Suppressor macrophage treated with lipopolysaccharide for 1 hour (primary cell): ENCODE measurements at places on chromosomes 7 and 10.

GRCh38 chr7:27513885-27514284 is 148.8 kb downstream of the HIBADH start:
- DNase-seq = no peak

- DNase-seq = no peak
Measured at GRCh38 chr7:90774706-90775105, 178.6 kb downstream of the CDK14 start.

DNA sequence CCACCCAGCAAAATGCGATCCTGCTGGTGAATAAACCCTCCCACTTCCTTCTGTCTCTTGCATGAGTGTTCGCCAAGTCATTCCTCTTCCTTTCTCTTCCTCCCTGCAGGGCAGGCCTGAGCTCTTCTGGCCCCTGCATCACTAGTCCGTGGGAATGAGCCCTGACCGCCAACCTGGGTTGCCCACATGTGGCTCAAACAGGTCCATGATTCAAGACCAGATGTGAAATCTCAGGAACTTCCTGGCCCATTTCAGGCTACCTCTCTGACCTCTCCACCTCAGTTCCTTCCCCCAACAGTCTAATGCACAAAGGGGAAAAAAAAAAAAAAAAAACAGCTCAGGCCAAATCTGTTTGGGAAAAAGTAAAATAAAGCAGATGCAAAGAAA is 5.4 kb upstream of the YWHAG start:
- peak; percentile 72 for DNase-seq

DNA sequence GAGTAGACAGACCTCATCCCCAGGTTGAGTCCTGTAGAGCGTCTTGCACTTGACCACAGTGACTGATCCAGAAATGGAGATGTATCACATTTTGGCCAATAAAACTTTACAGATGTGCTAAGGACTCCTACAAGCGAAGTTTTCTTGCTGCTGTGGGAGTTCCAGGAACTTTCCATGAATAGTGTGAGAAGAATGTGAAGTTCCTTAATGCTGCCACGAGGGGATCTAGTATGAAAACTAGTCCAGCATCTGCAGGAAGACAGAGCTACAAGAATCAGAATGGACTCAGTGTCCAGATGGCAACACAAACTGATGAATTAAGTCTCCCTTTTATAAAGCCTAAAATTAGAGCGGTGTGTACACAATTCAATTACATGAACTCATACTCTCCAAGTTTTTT is 14.8 kb upstream of the LSM8 start:
- no peak for DNase-seq

DNA sequence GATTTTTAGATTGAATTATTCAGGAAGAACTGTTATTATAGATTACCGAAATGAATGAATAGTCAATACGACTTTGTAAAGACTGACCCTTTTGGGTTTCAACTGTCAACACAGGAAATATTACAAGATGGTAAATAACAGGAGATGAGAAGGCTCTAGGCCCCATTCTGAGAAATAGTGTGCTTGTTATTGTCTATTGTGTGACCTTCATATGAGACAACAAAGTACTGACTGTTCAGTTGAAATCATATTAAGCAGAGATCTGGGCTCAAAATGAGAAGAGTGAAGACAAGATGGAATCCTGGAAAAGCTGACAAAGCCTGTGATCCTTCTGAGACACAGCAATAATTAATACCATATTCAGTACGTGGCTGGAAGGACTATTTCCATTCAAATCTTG is 503.8 kb downstream of the INHBA start:
- no peak for DNase-seq

GRCh38 chr10:49366460-49366859 is 29.4 kb downstream of the DRGX start:
- DNase-seq = no peak

DNA sequence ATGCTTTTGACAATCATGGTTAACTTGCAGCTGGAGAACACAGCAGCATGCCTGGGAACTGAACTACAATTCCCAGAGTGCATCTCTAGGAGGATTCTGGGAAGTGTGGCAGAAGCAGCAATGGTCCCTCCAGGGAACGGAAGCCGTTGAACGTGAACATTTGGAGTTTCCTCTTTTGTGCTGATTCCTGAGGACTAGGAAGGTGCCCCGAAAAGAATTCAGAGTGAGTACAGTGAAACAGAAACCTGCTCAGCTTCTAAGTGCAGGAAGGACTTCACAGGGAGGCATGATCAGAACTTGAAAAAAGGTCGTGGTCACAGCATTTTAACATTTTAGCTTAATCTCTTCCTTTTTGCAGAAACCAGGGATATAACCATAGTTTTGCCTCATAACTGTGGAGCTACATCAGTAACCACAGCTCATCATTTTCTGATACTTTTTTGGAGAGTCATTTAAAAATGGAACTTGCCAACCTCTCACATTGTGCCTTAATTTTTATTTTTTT is at the start of gene NUDT13:
Gene NUDT13, plus strand, starts transcription at position 111 of the 505 bp plus-strand sequence. CDS start 3,911 bp downstream, outside the sequence.
- peak; percentile 89 for DNase-seq

- no peak for DNase-seq
Measured at GRCh38 chr7:125529249-125529648, 599.6 kb upstream of the POT1 start.

- DNase-seq = no peak
Measured at GRCh38 chr7:131471250-131472004, 85.0 kb downstream of the PODXL start.

GRCh38 chr7:29565224-29565630 is 1.6 kb downstream of the PRR15 start:
- DNase-seq = peak; percentile 16

GRCh38 chr10:28242555-28243204 is 60.2 kb downstream of the MPP7 start:
- peak; percentile 16 for DNase-seq

- no peak for DNase-seq
Measured at GRCh38 chr7:44286618-44287487, 38.5 kb downstream of the CAMK2B start.

GRCh38 chr7:2399848-2400587 is 3.4 kb upstream of the CHST12 start:
- no peak for DNase-seq

GRCh38 chr10:68103901-68104300 is 5.4 kb upstream of the MYPN start:
- no peak for DNase-seq

GRCh38 chr10:103740611-103741010 is 114.8 kb downstream of the SH3PXD2A start:
- no peak for DNase-seq

GRCh38 chr10:132307823-132308586 is at the start of gene STK32C:
Gene STK32C, minus strand, starts transcription at chr10:132307950. Its CDS starts 117 bp downstream, at chr10:132307833.
- peak; percentile 97 for DNase-seq
